ENCODE measurements at places on chromosomes 4 and X.

GRCh38 chr4:32560306-32560705 is 1840.1 kb downstream of the PCDH7 start:
- DNase-seq = no peak

DNA sequence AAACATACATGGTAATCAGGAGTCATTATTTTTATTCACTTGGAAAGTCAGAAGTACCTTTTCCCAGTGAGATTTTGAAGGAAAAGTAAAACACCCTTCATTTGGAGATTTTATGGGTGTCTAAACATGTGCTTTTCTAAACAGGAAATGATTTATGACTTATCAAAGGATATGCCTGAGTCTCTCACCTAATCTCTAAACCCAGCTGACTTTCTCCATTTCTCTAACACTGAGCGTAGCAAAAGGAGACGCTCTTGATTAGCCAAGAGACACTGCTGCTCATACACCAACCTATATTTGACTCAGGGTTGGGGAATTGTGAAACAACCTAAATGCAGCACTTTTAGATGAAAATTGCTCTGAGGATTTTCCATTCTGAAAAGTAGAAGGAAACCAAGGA is 468.5 kb upstream of the FTHL17 start:
- DNase-seq = no peak

- DNase-seq = no peak
Observed at GRCh38 chrX:110346681-110347080, 12.0 kb upstream of the RTL9 start.

- no peak for DNase-seq
Observed at GRCh38 chr4:36206012-36206411, 38.3 kb downstream of the ARAP2 start.

DNA sequence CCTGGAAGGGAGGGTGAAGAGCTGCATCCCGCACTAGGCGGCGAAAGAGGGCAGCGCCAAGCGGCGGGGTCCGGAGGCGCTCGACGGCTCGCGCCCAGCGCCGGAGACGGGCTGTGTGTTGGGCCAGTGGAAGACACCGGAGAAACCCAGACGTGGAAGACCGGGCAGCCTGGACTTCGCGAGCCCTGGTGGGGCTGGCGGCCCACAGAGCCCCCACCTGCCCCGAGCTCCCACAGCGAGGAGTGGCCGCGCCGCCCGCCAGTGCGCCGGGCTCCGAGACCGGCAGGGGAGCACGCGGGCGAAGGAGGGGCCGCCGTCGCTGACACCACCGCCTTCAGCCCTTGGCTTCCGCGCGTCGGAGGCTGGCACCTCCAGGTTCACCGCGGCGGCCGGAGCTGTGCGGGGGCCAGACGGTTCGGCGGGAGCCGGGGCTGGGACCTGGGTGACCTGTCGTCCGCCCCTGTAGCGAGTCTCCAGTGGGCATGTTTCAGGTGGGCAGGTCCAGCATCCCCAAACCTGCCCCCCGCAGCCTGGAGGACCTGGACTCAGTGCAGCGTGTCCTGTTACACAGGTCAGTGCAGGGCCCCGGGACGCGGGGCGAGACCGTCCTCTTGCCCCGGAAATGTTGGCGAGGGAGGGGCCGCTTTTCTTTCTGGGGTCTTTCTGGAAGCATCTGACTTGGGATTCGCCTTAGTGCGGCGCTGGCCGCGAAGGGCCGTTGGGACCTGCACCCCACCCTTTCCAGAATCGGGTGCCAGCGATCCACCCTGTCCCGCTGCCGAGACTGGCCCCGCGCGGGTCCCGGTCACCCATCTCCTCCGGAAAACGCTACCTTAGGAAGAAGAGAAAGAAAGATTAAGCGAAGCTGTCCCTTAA is 9.6 kb upstream of the INTU start:
- DNase-seq = peak; percentile 39

GRCh38 chrX:153761863-153762262 is 2.2 kb upstream of the PLXNB3 start:
- peak; percentile 12 for DNase-seq

GRCh38 chr4:156193800-156194199 is 240.1 kb upstream of the CTSO start:
- DNase-seq = peak; percentile 11

GRCh38 chrX:69155786-69156520 is 9.3 kb downstream of the PJA1 start:
- DNase-seq = no peak

GRCh38 chrX:111216293-111216801 is 53.9 kb downstream of the CAPN6 start:
- DNase-seq = no peak

GRCh38 chr4:66123190-66123589 is 452.9 kb upstream of the EPHA5 start:
- no peak for DNase-seq

DNA sequence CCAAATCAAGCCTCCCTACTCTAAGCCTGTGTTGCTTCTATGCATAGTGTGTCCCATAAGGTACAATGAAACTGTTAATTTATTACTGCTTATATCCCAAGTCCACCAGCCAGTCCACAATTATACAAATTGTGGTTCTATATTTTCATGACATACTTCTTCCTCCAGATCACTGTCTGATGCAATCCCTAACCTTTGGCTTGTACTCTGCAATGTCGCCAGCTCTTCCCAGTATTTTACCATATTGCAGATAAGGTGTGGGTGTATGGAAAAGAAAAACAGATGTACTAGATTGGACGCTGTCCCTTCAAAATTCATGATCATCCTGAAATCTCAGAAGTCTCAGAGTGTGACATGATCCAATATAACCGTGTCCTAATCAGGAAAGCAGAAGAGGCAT is 286.2 kb downstream of the GASK1B start:
- DNase-seq = no peak

DNA sequence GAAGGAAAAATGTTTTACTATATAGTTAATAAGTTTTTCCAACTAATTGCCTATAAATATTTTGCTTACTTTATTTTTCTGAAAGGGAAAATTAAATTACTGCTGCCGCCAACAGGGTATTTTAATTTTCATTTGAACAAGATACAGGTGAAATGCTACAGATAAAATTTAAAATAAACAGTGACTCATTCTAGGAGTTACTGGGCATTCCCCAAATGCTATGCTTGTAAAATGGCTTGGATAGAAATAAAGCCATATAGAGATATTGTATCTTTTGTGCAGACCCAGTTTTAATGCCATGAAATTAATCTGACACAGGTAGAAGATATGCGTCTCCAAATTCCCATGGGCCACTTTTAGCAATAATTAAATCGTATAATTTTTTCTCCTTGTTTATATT is 144.5 kb downstream of the NAP1L3 start:
- DNase-seq = no peak

DNA sequence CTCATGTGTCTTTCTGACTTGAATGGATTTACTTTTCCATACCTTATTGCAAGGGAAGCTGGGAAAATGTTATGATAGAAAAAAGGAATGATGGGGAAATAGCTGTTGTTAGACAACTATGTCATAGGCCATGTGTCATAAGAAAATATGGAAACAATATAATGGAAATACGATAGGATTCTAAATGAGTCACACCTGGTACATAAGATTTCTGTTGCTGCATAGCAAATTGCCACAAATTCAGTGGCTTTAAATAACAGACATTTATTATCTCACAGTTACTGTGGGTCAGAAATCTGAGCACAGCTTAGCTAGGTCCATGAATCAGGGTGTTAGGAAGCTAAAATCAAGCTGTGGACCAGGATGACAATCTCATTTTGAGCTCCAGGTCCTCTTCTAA is 44.6 kb upstream of the ANKRD50 start:
- no peak for DNase-seq

- DNase-seq = no peak
Observed at GRCh38 chr4:82784681-82785610, 13.7 kb downstream of the SCD5 start.

DNA sequence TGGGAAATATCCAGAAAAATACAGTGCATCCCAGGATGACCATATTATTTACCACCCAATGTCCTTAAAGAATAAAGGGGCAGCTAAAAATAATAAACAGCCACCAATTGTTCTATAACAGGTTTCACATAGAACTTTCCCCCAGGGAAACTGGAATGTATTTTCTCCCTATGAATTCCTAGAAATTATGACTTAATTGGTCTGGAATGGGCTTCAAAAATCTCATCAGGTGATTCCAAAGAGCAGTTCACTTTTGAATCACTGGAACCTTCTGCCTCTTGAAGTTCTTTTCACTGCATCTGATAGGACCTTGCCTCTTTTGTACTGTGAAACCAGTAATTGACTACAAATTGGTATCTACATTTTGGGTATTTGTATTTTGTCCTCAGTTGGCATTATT is 119.3 kb downstream of the ZNF330 start:
- no peak for DNase-seq

DNA sequence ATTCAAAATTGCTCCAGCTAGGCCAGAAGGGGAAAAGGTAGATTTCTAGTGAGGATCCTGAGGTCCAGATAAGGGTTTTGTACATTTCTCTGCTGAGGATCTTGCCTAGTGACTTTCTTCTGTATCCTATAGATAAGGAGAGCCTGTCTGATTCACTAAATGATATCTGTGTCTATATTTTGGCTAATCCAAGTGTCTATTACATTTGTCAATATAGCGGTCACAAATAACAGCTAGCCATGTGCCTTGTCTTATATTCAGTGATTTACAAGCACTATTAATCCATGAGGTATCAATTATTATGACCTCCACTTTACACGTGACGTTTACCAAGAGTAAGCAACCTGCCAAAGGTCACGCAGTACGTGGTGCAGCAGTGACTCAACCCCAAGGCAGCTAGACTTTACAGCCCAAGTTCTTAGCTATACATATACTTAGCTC is 41.6 kb downstream of the TMEM165 start:
- DNase-seq = no peak

- no peak for DNase-seq
Observed at GRCh38 chr4:162170509-162170908, 6.7 kb upstream of the FSTL5 start.

DNA sequence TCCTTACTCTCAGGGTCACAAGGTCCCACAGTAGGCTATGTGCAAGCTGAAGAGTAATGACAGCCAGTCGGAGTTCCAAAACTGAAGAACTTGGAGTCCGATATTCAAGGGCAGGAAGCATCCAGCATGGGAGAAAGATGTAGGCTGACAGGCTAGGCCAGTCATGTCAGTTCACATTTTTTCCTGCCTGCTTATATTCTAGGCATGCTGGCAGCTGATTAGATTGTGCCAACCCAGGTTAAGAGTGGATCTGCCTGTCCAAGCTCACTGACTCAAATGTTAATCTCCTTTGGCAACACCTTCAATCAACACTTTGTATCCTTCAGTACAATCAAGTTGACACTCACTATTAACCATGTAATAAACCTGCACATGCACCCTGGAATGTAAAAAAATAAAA is 960.9 kb upstream of the HS3ST1 start:
- no peak for DNase-seq

DNA sequence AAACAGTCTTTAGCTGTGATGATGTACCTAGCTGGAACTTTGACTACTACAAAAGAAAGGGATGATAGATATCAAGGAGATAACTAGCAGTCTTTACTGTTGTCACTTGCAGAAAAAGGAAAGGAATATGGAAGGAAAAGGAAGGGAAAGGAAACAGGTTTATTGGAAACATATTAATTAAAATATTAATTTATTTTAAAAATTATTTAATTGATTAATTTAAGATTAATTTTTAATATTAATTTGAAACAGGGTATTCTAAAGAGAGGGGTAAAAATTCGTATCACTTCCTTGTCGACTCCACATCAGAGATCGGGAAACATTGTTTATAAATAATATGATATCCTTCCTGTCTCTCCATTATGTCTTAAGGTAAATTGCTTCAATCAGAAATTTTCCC is 186.5 kb upstream of the IL15 start:
- DNase-seq = no peak

DNA sequence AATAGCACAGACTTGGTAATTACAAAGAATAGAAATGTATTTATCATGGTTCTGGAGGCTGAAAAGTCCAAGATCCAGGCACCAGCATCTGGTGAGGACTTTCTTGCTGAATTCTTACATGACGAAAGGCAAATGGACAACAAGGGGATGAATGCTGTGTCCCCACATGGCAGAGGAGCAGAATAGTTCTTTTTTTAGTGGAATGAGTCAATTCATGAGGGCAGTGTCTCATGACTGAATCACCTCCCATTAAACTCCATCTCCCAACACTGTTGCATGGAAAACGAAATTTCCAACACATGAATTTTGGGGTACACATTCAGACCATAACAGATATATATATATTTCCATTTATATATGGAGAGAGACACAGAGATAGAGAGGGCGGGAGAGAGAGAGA is 628.3 kb downstream of the TRIML1 start:
- no peak for DNase-seq

GRCh38 chrX:47241201-47242011 is 8.6 kb downstream of the USP11 start:
- no peak for DNase-seq

DNA sequence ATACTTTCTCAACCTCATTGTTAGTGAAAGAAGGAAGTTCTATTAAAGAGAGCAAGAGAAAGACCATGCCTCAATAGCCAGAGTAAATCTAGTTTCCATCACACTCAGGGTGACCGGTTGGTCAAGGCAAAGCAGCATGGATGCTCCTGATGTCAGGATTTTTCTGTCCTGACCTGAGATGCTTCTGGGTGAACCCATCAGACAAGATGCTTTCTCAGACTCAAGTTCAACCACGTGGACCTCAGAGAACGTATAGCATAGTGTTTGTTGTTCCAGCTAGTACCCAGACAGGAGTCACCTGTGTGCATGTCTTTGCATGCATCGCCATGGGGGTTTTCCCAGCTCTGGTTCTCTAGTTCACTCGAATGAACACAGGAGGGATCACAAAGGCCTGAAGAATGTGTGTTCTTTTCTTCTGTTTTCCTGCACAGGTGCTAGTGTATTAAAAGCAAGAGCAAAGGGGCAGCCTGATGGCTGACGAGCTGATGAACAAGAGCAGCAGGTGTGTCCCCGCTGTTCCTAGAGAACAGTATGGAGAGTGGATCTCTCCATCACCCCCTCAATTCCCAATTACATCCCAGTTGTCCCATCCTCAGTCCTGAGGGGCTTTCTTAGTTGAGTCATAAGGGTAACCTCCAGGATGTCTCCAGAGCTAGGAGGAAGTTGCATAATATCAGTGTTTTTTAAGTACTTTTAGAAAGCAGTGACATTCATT is 110.5 kb upstream of the ENPP6 start:
- no peak for DNase-seq

DNA sequence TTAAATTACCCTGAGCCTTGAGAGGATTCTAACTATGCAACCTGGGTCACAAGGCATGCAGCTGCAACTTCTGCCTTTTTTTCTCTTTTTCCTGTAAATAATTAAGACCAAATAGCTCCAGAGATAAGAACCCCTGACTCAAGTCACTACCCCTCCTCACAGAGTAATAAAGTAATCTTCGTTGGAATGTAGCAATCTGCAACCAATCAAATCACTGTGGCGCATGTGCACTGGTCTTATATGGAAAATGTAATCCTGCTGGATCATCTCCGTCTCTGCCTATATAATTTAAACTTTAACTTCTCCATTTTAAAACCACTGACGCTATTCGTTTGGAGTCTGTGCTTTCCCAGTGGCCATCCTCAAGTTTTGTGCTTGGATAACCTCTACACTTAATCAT is 6.1 kb upstream of the EFHC2 start:
- no peak for DNase-seq

- DNase-seq = no peak
Observed at GRCh38 chr4:55468724-55469123, 73.0 kb downstream of the TMEM165 start.

GRCh38 chr4:106058921-106059320 is 163.7 kb downstream of the NPNT start:
- DNase-seq = no peak

Measured in dorsolateral prefrontal cortex (tissue), 122 donors.